GM23248 (cell line): ENCODE measurements at places on chromosomes 1 and 21. TPM values are rescaled to one million over a fixed set of nuclear protein-coding genes. Genes with fewer than 3 reads are reported as not detected.

The SPRR2F gene
- total RNA-seq: not detected in 2 replicates

GRCh38 chr1:93675931-93676330 lies 5.7 kb downstream of the BCAR3 start:
- H3K4me1 ChIP-seq: peaks cover 89% of the 10 kb centered on the region
- peak overlapping the region; percentile 18; the same call in 1 of the 2 replicates for H3K27ac ChIP-seq
- H3K27me3 ChIP-seq: no peaks in the 10 kb centered on the region
- H3K36me3 ChIP-seq: peaks cover 51% of the 10 kb centered on the region
- DNase-seq: peak; percentile 48

The EPHB2 gene
- 5.1 and 9.0 TPM in 2 replicates for total RNA-seq

The SH2D1B gene
- total RNA-seq: not detected in 2 replicates

- H3K4me1 ChIP-seq: no peaks in the 10 kb centered on the region
- H3K27ac ChIP-seq: no peak overlapping the region
- H3K27me3 ChIP-seq: no peaks in the 10 kb centered on the region; the same call in 1 of the 2 replicates
- no peak overlapping the region for H3K4me3 ChIP-seq
- H3K36me3 ChIP-seq: no peaks in the 10 kb centered on the region
These were observed 24.7 kb downstream of the TFF3 start for GRCh38 chr21:42290505-42290904.

The NECAP2 gene
- total RNA-seq: 112 and 117 TPM in 2 replicates

DNA sequence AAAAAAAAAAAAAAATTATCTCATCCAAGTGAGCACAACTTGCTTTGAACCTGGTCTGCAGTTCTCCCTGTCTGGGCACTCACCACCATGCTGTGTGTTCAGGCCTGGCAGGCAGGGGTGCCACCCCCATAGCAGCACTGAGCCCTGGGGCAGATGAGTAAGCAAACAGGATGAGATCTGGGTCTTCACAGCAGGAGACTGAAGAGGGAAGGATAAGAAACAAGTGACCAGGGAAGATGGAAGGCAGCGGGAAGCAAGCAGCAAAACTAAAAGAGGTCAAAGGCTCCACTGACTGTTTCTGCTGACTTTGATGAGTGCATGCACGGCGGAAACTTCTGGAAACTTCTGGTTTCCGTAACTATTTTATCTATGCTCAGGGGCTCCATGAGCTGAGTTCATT lies 133.5 kb upstream of the SOD1 start:
- DNase-seq: no peak
- no peak overlapping the region for H3K4me3 ChIP-seq
- H3K4me1 ChIP-seq: no peaks in the 10 kb centered on the region
- H3K27me3 ChIP-seq: no peaks in the 10 kb centered on the region
- H3K27ac ChIP-seq: no peak overlapping the region

GRCh38 chr1:213997038-213997771 lies 9.4 kb downstream of the PROX1 start:
- H3K4me3 ChIP-seq: no peak overlapping the region
- H3K27ac ChIP-seq: no peak overlapping the region
- no peaks in the 10 kb centered on the region for H3K36me3 ChIP-seq
- H3K4me1 ChIP-seq: no peaks in the 10 kb centered on the region

GRCh38 chr1:180577361-180577760 lies 18.6 kb downstream of the OVAAL start:
- H3K27me3 ChIP-seq: no peaks in the 10 kb centered on the region
- no peak overlapping the region for H3K27ac ChIP-seq
- no peak overlapping the region for H3K4me3 ChIP-seq
- no peaks in the 10 kb centered on the region for H3K36me3 ChIP-seq
- H3K4me1 ChIP-seq: peaks cover 10% of the 10 kb centered on the region; the same call in 1 of the 2 replicates

The S100A2 gene
- total RNA-seq: 1.7 and 9.0 TPM in 2 replicates

GRCh38 chr1:44237721-44238457 lies 24.6 kb downstream of the DMAP1 start:
- H3K36me3 ChIP-seq: no peaks in the 10 kb centered on the region
- H3K4me1 ChIP-seq: peaks cover 12% of the 10 kb centered on the region
- H3K27ac ChIP-seq: no peak overlapping the region
- peak; percentile 23 for DNase-seq

DNA sequence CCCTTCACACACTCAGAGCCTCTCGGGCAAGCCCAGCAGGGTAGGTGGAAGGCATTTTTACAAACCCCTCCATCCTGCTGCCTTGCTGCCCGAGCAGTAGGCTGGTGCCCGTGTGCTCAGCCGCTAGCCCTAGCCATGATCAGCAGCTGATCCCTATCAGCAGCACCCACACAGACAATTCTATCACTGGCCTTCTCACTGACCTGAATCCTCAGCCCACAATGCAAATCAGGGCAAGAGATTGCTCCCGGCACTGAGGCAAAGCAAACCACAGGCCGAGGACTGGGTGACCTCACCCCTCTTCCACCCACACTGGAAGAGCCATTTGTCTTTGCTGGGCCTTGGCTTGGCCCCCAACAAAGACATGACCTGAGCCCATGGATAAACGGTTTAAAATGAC lies 895 bp upstream of the PDZK1 start:
- no peak overlapping the region for H3K27ac ChIP-seq
- no peak overlapping the region for H3K4me3 ChIP-seq
- H3K27me3 ChIP-seq: no peaks in the 10 kb centered on the region; the same call in 1 of the 2 replicates

- peaks cover 5% of the 10 kb centered on the region for H3K4me1 ChIP-seq
- peak overlapping the region; percentile 7; the same call in 1 of the 2 replicates for H3K27ac ChIP-seq
- H3K27me3 ChIP-seq: no peaks in the 10 kb centered on the region
- H3K4me3 ChIP-seq: no peak overlapping the region
- H3K36me3 ChIP-seq: peaks cover 45% of the 10 kb centered on the region
- DNase-seq: peak; percentile 16
These were observed 18.9 kb downstream of the ANGPTL7 start for GRCh38 chr1:11207898-11208611.

- peaks cover 4% of the 10 kb centered on the region for H3K4me1 ChIP-seq
- no peak for DNase-seq
- H3K27me3 ChIP-seq: no peaks in the 10 kb centered on the region
- no peaks in the 10 kb centered on the region for H3K36me3 ChIP-seq
- no peak overlapping the region for H3K27ac ChIP-seq
These were observed 40.9 kb downstream of the PDPN start for GRCh38 chr1:13624526-13624925.

The GJA8 gene
- not detected in 2 replicates for total RNA-seq

DNA sequence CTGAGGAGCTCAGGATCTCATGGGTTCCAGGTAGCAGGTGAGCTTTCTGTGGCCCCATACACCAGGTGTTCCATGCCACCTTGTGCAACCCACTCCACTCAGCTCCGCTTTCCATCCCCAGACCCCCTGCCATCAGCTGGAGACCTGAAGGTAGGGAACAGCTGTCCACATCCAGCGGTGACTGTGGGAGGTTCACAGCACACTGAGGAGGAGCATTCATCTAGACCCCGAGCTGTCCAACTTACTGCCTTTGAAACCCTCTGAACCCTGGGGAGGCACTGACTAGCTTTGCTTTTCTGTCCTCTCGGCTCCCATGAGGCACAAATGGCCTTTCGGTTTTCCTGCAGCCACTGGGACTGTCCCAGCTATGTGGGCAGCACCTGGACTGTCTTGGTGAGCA lies 27.9 kb upstream of the ABCG1 start:
- H3K36me3 ChIP-seq: no peaks in the 10 kb centered on the region
- DNase-seq: no peak
- no peak overlapping the region for H3K4me3 ChIP-seq
- H3K27me3 ChIP-seq: no peaks in the 10 kb centered on the region
- 0 out of 2 replicates have a peak, but pooled peaks cover 8% of the 10 kb centered on the region for H3K4me1 ChIP-seq

The IFNAR1 gene
- 19.1 and 24.0 TPM in 2 replicates for total RNA-seq

The VWA5B1 gene
- total RNA-seq: not detected in 2 replicates

GRCh38 chr1:54081306-54082270 lies 28.2 kb downstream of the TCEANC2 start:
- DNase-seq: peak; percentile 76
- no peak overlapping the region for H3K4me3 ChIP-seq
- H3K27me3 ChIP-seq: no peaks in the 10 kb centered on the region
- H3K4me1 ChIP-seq: no peaks in the 10 kb centered on the region
- no peaks in the 10 kb centered on the region for H3K36me3 ChIP-seq
- no peak overlapping the region for H3K27ac ChIP-seq

The TNFRSF18 gene
- not detected in 2 replicates for total RNA-seq

The RCSD1 gene
- total RNA-seq: 0.22 TPM in 1 of 2 replicates, not detected in the other

GRCh38 chr21:32772281-32773047 lies 909 bp upstream of the PAXBP1 start:
- H3K4me3 ChIP-seq: peak overlapping the region; percentile 80
- H3K27ac ChIP-seq: peak overlapping the region; percentile 80
- peak; percentile 72 for DNase-seq
- peaks cover 19% of the 10 kb centered on the region for H3K4me1 ChIP-seq
- H3K36me3 ChIP-seq: no peaks in the 10 kb centered on the region

The SPRR2E gene
- total RNA-seq: not detected in 2 replicates

The RHD gene
- 0.25 TPM in 1 of 2 replicates, not detected in the other for total RNA-seq

GRCh38 chr1:224333309-224333926 lies 3.4 kb upstream of the NVL start:
- H3K36me3 ChIP-seq: no peaks in the 10 kb centered on the region
- H3K27me3 ChIP-seq: no peaks in the 10 kb centered on the region
- H3K27ac ChIP-seq: peak overlapping the region; percentile 28; the same call in 1 of the 2 replicates
- H3K4me1 ChIP-seq: peaks cover 8% of the 10 kb centered on the region; the same call in 1 of the 2 replicates
- peak; percentile 72 for DNase-seq
- H3K4me3 ChIP-seq: no peak overlapping the region

DNA sequence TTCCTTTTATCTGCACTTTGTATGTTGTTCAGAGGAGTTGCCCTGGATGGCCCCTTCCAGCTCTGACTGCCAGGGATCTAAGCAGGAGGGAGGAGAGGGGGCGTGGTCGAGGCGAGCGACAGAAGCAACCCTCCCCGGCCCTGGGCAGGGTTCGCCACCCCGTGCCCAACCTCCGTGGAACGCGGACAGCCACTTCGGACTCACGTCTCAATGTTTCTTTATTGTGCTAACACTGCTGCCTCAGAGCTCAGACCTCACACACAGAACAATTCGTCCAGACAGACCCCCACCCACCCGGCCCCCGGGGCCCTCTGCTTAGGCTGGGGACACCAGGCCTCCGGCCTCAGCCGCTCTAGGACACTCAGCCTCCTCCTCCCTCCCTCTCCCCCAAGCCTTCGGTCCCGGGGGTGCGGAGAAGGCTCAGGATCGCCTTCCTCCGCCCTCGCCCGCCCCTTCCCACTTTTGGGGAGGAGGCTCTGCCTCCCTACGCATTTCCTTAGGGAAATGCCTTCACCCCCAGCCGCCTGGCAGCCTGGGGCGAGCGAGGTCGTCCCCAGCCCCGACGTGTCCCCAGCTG lies 8.3 kb downstream of the VSIG8 start:
- peak; percentile 78 for DNase-seq
- H3K36me3 ChIP-seq: no peaks in the 10 kb centered on the region
- H3K27me3 ChIP-seq: no peaks in the 10 kb centered on the region
- H3K4me3 ChIP-seq: peak overlapping the region; percentile 79
- peaks cover 30% of the 10 kb centered on the region for H3K4me1 ChIP-seq

The PDC gene
- 0.63 TPM in 1 of 2 replicates, not detected in the other for total RNA-seq

GRCh38 chr1:228241259-228241658 lies 33.4 kb downstream of the OBSCN start:
- no peak overlapping the region for H3K27ac ChIP-seq
- no peaks in the 10 kb centered on the region for H3K36me3 ChIP-seq
- no peaks in the 10 kb centered on the region for H3K4me1 ChIP-seq
- DNase-seq: no peak

The ENAH gene
- 113 and 125 TPM in 2 replicates for total RNA-seq

- no peak within 1 kb of the TSS for H3K27ac ChIP-seq
- H3K4me3 ChIP-seq: no peak within 1 kb of the TSS
- no peaks in the 10 kb centered on the region for H3K36me3 ChIP-seq
- no peaks in the 10 kb centered on the region for H3K27me3 ChIP-seq
- peaks cover 6% of the 10 kb centered on the region for H3K4me1 ChIP-seq
- DNase-seq: no peak
These were observed at the start of gene LAMC2 for GRCh38 chr1:183185941-183186490. Gene LAMC2, plus strand, starts transcription at chr1:183186264. Its CDS starts 89 bp downstream, at chr1:183186353.

- H3K4me1 ChIP-seq: no peaks in the 10 kb centered on the region
- H3K27ac ChIP-seq: no peak overlapping the region
- H3K4me3 ChIP-seq: no peak overlapping the region
- peaks cover 46% of the 10 kb centered on the region for H3K27me3 ChIP-seq
- DNase-seq: no peak
- no peaks in the 10 kb centered on the region for H3K36me3 ChIP-seq
These were observed 18.8 kb downstream of the PLA2G2A start for GRCh38 chr1:19960591-19960990.

The RGS8 gene
- total RNA-seq: not detected in 2 replicates

DNA sequence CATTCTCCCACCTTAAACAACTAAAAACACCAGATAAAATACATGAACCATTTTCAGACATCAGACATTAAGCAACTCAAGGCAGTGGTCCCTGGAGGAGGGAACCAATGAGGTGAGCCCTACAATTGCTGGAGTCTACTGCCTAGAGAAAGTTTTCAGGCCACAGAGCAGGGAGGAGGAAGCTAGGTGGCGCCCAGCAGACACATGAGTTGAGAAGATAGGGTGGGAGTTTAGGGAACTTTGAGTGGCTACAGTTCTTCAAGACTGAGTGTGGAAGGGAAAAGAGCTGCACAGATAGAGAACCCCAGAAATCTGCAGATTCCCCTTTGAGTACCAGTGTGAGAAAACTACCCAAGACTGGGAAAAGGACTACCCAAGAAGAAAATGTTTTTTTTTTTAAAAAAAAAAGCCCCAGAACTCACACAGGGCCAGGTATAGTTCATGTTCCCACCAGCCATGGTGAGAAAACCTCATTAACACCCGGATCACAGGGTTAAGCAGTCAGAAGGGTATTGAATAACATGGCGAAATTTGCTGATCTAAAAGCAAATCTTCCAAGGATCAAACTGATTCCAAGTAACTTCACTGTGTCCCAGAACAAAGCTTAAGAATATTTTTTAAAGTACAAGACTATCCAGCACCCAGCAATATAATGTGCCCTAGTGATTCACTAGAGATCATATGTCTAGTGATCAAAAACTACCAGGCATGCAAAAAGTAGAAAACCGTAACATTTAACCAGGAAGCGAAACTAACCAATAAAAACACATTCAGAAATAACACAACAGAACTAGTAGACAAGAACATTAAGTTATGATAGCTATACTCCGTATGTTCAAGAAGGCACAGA lies 12.0 kb downstream of the ALDH9A1 start:
- no peak overlapping the region for H3K27ac ChIP-seq
- no peaks in the 10 kb centered on the region for H3K27me3 ChIP-seq
- H3K4me3 ChIP-seq: no peak overlapping the region
- no peaks in the 10 kb centered on the region for H3K4me1 ChIP-seq
- peaks cover 50% of the 10 kb centered on the region for H3K36me3 ChIP-seq
- DNase-seq: no peak

The FNDC5 gene
- total RNA-seq: 0.76 TPM in 1 of 2 replicates, not detected in the other
